ENCODE measurements at places on chromosomes 6 and 20. TPM values are rescaled to one million over a fixed set of nuclear protein-coding genes. Genes with fewer than 3 reads are reported as not detected.

GRCh38 chr20:53220482-53221307 is 248.5 kb downstream of the TSHZ2 start:
- DNase-seq, result no peak

The TOX2 gene
- 47.0 TPM for total RNA-seq

The BACH2 gene
- total RNA-seq, result 7.7 TPM

GRCh38 chr6:160013987-160014868 is 45.3 kb downstream of the IGF2R start:
- no peak for DNase-seq

The MLN gene
- not detected for total RNA-seq

DNA sequence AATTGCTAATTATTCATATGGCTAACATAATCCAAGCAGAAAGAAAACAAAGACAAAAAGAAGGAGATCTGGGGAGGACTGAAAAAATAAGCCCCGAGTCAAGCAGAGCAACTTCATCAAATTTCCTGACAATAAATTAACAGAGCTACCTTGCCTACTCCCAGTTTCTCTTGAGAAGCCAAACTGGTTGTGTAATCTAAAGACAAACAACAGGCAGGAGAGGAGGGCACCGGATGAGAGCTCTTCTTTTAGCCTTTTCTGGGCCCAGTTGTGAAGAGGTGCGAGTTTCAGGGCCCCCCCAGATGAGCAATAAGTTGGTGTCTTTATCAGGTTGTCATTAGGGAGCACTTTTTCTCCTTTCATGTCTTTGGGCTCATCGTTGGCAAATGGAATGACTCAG is 197.1 kb upstream of the PCSK2 start:
- no peak for DNase-seq

GRCh38 chr20:50399917-50400704 is 110.1 kb upstream of the PTPN1 start:
- DNase-seq, result no peak

DNA sequence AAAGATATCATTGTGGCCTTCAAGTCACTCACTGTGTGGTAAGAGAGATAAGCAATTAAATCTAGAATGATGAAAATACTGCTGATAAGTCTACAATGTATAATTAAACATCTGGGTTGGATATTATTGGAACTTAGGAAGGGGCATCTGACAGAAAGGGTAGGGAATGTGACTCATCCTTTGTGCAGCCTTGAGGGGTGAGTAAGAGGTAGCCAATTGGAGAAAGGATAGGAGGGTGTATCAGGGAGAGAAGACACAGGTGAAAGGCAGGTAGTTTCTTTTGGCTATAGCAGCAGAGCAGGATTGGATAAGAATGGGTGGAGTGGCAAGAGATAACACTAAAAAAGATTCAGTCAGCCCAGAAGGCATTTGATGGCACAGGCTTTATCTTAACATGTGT is 182.0 kb downstream of the COL21A1 start:
- no peak for DNase-seq

GRCh38 chr6:144036064-144036834 is 28.2 kb upstream of the PLAGL1 start:
- no peak for DNase-seq

The DST gene
- total RNA-seq, result 223 TPM

DNA sequence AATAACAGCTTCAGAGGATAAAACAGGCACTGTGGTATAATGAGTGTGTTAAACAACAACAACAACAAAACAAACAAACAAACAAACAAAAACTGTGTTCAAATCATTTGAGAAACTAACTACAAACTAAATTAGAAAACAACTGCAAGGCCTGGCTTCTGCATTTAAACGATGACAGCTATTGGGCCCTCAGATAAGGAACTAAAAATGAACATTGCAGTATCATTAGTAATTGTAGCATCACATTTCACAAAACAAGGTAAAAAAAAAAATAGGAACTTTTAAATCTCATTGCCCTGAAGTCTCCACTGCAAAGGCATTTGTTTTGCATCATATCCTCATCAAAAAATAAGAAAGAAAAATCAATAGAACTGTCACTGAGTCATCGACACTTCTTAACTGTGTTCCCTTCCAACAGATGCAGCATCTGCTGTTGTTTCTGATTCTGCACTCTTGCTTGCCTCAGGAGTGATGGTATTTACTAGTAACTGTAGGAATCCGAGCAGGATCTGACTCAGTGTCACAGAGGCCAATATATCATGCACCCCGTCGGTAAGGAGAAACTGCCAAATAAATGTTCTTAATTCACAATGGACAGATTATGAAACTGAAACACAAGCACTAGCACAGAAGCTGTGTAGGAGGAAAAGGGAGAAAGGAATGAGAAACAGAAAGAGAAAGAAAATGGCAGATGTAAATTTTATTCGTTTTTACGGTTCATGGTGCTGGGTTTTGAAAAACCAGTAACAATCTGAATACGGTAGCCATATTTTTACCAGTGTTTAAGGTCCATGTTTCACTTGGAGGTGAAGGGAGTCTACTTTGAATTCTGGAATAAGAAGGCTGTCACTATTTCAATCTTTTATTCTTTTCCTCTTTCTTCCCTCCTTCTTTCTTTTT is 365.7 kb upstream of the EPHA7 start:
- no peak for DNase-seq

DNA sequence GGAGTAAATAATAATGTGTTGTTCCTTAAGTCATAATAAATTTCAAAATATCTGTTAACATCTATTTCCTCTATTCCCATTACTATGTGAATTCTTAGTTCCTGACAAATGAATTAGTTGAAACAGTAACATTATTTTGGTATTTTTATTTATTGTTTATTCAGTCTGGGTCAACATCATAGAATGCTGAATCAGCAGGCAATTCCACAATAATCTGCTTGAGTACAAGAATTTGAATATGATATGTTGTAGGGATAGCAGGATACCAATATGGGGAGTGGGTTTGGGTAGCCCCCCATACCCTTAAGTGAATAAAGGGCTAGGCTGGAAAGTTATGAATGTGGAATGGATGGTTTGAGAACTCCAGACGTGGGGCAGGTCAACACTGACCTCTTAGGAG is 373.2 kb upstream of the CHD6 start:
- no peak for DNase-seq

DNA sequence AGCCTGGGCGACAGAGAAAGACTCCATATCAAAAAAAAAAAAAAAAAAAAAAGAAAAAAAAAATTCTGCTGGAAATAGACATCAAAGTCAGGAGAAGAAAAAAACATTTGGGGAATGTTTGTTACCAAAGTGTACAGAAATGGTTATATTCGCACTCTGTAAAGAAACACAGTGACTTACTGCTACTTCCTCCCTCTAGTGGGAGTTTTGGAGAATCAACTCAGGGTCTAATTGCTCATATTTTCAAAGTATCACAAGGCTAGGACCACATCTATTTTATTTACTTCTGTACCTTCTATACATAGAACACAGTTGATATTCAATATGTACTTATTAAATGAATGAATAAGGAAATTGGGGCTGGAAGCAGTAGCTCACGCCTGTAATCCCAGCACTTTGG is 24.4 kb downstream of the ARG1 start:
- no peak for DNase-seq

DNA sequence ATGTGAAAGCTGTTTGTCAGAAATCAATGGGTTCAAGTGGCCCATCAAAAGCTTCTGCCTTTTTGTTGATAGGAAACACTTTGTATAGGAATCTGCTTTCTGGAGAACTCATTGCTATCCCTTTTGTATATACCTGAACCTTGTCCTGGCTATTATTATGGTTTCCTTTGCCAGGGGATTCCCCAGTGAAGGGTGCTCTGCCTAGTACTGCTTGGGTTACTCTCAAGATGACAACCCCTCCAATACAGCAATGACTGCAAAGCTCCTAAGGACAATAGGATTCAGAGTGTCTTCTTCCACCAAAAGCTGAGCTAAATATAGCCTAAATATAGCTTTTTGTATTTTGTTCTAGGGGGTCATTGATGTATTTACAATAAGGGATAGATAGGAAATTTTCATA is 54.0 kb upstream of the PTPRK start:
- no peak for DNase-seq

The HUS1B gene
- not detected for total RNA-seq

GRCh38 chr6:109801794-109802193 is 110.7 kb downstream of the FIG4 start:
- no peak for DNase-seq

The TOMM34 gene
- 11.1 TPM for total RNA-seq

DNA sequence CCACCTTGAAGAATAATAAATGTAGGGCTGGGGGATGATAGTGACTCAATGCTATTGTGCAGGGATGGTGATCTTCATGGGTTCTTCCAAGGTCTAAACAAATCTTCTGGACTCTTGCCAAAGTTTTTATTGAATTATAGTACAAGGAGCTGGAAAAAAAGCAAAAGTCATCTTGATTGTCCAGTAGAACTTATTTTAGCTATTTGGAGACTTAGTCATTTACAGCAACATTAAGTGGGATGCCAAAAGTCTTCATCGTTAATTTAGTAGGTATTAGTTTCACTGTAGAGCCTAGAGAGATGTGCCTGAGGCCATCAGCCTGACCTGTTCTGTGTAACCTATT is 212.9 kb upstream of the TBX18 start:
- DNase-seq, result no peak

DNA sequence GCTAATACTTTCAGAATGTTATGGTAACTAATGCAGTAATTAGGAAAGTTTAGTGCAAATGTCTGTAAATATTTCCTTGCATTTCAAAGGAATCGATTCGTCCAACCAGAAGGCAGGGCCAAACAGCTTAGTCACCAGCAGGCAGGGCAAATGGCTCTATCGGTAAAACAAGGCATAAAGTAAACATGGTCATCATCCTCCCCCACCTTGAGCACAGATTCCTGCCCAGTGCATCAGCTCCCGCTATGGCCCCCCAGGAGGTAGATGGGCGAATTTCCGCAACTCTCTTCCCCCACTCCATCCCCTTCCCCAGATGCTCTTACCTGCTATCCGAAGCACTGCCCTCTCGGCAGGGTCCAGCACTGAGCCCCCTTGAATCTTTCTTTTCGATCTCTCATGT is 103.8 kb upstream of the BEND6 start:
- no peak for DNase-seq

The SIRPA gene
- 72.8 TPM for total RNA-seq

The DNMT3B gene
- total RNA-seq, result 0.75 TPM

The SLC16A10 gene
- 7.8 TPM for total RNA-seq

- no peak for DNase-seq
These were observed 58.9 kb downstream of the ID4 start for GRCh38 chr6:19895866-19896692.

- no peak for DNase-seq
These were observed 27.6 kb downstream of the SLC22A23 start for GRCh38 chr6:3429211-3429610.

The SCUBE3 gene
- 29.5 TPM for total RNA-seq

DNA sequence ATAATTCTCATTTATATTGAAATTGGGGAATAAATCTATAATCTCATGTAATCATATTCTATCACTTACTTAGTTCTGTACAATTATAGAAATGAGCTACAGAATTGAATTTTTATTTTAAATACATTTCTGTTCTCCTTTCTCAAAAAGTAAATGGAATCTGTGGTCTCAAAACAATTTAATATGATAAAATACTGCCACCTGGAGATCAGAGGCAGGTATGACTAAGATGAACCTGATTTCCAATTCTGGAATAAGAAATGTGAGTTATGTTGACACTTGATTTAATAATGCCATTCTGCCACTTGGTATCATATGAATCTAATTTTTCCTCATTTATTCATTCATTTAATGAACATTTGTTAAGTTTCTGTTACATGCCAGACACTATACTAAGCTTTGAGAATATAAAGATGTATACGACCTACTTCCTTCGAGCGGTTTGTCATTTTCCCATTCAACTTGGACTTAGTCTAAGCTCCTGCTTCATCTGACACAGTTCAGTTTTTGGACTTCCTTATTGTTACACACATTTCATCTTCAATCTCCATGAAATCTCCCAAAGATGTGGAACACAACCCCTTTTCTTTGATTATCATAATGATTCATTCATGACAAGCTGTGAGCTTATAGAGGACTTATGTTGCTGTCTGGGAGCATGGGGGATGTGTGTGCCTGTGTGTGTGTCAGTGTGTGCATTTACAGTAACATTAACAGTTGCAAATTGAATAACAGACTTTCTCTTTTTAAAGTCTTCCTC is 7.5 kb upstream of the CCDC28A start:
- no peak for DNase-seq

DNA sequence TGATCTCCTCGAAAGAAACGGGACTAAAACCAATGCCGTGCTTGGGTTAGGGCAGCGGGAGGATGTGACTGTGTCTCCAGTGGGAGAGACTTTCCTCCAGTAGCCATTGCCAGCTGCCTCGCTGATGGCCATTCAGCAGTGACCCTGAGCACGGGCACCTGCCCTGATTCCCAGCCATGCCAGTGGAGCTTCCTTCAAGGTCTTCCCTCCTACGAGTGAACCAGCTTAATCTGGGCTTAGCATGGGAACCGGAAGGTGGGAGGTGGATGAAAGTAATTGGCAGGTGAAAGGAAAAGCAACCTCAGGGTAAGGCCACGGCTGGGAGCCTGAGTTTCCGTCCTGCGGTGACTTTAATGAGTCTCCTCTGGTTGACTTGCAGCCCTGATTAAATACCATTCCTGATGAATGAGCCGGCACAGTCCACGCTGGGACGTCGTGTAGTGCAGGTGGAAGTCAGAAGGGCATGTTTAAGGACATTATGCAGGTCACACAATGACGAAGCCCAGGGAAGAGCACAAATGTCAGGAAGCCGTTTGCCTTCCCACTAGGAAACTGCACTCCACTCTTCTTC is 813.5 kb downstream of the QKI start:
- DNase-seq, result no peak

DNA sequence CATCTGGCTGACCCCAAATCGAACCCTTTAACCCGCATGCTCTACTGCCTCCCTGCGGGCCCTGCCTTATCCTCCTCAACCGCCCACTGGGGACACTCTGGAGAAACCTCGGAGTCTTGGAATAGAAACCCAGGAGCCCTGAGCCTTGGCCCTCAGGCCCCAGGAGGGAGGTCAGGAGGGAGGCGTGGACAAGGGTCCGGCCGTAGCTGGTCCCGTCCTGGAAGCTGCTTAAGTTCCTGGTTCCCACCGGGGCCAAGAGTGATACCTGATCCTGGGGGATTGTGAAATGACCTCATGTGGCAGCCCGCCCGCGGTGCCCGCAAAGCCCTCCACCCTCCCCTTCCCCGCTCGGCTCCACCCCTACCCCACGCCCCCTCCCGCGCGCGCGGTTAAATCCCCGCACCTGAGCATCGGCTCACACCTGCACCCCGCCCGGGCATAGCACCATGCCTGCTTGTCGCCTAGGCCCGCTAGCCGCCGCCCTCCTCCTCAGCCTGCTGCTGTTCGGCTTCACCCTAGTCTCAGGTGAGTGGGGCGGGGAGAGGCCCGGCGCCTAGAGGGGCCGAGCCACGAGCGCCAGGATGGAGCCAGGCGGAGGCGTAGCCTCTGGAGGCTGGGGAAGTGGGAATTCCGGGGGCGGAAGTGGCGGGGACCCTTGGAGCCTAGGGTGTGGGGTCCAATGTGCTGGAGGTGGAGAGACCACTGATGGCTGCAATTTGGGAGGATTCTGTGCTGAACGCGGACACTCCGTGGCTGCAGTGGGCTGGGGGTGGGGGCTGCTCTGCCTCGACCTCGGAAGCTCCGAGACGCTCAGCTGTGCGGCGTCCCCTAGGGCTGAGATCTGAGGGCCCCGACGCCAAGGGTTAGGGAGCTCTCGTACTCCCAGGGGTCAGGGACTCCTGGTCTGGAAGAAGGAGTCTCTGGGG is at the start of gene WFDC2:
Gene WFDC2, plus strand, starts transcription at position 418 of the 926 bp plus-strand sequence. Its CDS starts 29 bp downstream, at position 447.
- DNase-seq, result no peak

GRCh38 chr6:37824170-37824569 is 4.6 kb downstream of the ZFAND3 start:
- DNase-seq, result no peak

- no peak for DNase-seq
These were observed 117.4 kb upstream of the GRIK2 start for GRCh38 chr6:101276066-101276465.

The LGSN gene
- total RNA-seq, result not detected
